BJ (cell line): ENCODE measurements at places on chromosomes 2 and 18.

- DNase-seq, result no peak
These were observed 447.1 kb upstream of the MMADHC start for GRCh38 chr2:150034665-150035064.

GRCh38 chr18:21083017-21083416, 28.6 kb downstream of the ROCK1 start:
- no peak for DNase-seq

- DNase-seq, result no peak
These were observed 1.0 kb upstream of the ESPNL start for GRCh38 chr2:238098901-238099713.

- DNase-seq, result no peak
These were observed 28.8 kb downstream of the PKDCC start for GRCh38 chr2:42076357-42077225.

GRCh38 chr2:124668161-124668560, 643.1 kb downstream of the CNTNAP5 start:
- DNase-seq, result no peak

DNA sequence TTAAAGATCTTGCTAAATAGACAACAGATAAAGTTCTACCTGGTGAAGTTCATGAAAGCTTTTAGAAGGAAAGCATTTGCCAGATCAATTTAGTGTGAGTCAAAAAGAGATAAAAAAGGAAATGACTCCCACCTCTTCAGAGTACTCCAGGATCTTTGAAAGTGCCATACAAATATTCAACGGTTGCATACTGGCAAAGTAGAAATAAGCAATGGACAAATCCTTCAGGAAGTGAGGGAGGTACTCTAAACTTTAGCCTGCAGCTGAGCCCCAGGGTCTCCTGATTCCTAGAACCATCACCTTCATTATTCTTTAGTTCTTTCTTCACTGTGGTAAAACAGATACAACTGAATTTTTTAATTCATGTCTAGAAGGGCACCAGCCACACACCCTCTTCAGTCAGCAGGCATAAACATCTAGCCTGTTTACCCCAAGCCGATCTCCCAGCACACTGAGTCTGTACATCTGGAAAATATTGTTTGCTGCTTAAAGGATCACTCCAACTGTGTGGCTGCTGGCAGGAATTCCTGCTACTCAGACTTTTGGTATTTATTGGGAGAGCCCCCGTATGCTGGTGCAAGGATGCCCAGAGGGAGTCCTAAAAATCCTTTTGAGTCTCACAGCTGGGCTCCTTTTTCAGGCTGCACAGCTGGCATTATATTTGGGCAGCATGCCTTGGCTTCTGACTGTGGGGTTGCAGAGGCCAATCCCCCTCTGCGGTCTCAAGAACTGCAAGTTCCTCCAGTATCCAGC, 72.3 kb upstream of the SESTD1 start:
- DNase-seq, result peak; percentile 50

GRCh38 chr18:58848685-58849084, 16.0 kb upstream of the ZNF532 start:
- no peak for DNase-seq

GRCh38 chr18:73785300-73785699, 362.3 kb downstream of the FBXO15 start:
- no peak for DNase-seq

- DNase-seq, result peak; percentile 11
These were observed 337.6 kb upstream of the FIGN start for GRCh38 chr2:164073101-164074074.

GRCh38 chr2:219496825-219497494, 1.7 kb upstream of the GMPPA start:
- DNase-seq, result no peak

DNA sequence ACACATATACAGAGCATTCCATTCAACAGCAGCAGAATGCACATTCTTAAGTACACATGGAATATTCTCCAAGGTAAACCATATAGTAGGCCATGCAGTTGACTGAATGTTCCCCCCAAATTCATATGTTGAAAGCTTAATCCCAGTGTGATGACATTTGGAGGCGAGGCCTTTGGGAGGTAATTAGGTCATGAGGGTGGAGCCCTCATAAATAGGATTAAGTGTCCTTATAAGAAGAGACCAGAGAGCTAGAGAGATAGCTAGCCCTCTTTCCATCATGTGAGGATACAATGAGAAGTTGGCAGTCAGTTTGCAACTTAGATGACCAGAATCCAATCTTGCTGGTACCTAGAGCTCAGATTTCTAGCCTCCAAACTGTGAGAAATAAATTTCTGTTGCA, 27.6 kb downstream of the TMEM185B start:
- no peak for DNase-seq

GRCh38 chr2:113977660-113978523, 88.0 kb downstream of the ACTR3 start:
- no peak for DNase-seq

GRCh38 chr18:33532978-33533377, 45.0 kb upstream of the ASXL3 start:
- DNase-seq, result no peak

DNA sequence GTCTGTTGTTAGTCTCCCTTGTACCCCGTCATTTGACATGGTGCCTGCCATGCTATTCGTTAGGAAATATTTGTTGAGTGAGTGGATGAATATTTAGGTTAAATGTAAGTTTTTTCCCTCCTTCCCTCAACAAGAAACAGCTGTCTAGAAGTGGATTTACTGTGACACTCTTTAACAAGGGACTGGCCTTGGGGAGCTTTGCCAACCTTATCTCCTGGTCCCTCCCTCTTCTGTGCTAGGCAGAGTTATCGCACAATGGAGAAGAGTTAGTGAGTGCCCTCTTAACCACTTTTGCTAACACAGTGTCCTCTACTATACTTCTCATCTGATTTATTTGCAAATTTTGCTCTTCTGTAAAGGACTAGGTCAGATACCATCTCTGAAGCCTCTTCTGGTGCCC, 61.2 kb downstream of the DIS3L2 start:
- DNase-seq, result no peak

DNA sequence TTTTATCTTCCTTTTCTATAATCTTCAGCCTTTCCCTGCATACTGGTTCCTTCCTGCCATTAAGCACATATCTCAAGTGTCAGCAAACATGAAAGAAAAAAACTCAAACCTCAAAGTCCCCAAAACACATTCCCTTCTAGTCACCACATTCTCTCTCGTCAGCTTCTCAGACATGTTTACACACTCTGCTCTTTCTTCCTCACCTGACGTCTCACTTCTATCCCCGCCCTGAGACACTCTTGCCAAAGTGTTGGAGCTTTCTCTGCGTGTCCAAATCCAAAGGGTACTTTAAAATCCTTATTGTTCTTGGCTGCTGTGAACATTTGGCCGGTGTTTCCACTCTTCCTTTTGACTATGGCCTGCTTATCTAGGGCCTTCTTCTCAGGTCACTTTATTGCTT, 47.9 kb downstream of the SOX11 start:
- DNase-seq, result no peak

GRCh38 chr2:148108385-148108784, 87.5 kb downstream of the MBD5 start:
- no peak for DNase-seq

DNA sequence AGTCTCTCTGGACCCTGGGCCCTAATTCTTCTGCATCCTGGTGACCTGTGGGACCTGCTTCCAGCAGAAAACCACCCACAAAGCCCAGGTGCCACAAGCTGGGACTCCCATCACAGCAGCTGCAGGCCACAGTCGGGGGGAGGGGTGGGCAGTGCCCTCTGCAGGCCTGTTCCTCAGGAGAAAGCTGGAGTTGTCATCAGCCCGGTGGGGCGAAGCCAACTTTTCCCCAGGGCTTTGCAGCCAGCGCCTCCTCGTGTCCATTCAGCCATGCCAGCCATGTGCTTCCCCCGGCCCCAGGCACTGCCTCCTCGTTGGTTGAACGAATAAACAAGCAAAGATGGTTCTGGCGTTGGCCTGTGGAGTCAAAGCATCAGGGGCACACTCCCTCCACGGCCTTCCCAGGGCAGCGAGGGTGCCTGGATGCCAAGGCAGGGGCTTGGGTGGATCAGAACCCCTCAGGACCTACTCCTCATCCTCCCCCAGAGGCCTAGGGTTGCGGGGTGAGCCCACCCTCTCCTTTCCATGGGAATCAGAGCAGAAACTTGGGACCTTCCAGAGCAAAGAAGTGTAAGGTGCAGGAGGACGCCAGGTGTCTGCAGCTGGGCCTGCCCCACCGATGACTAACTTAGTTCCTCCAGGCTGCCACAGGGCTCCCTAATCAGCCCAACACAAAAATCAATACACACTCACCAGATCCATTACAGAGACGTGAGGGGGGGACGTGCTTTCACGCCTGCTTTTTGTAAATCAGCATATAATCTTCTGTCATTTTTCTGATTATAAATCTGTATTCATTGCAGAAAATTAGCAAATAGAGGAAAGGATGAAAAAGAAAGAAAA, 75.7 kb upstream of the RAB6C start:
- no peak for DNase-seq

DNA sequence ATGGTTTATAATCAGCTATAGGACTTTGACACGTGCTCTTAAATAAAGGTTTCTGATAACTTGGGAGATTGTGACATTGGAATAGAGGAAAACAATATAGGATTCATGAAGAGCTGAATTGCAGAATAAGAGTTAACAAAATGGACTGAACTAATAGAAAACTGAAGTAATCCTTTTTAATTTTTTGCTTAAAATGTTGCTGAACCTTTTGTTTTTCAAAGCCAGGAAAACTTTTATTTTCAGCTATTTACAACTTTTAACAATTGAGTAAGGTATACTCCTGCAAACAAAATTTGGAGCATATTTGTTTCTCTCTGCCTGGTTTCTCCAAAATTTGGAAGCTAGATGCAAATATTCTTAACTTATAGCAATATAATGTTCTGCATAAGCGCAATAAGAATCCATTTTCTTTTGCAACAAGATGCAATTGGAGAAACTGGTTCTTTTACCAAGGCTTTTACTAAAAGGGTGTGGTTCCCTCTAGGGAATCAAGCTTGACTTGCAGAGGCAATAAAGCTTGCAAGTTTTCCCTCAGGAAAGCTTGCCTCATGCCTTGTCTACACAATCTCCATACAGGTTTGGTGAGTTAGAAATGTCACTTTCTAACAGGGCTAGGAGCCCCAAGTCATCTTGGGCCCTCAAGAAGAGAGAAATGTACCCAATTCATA, 10.3 kb upstream of the PDK1 start:
- DNase-seq, result no peak

- DNase-seq, result no peak
These were observed 117.8 kb downstream of the PID1 start for GRCh38 chr2:229153267-229153666.

DNA sequence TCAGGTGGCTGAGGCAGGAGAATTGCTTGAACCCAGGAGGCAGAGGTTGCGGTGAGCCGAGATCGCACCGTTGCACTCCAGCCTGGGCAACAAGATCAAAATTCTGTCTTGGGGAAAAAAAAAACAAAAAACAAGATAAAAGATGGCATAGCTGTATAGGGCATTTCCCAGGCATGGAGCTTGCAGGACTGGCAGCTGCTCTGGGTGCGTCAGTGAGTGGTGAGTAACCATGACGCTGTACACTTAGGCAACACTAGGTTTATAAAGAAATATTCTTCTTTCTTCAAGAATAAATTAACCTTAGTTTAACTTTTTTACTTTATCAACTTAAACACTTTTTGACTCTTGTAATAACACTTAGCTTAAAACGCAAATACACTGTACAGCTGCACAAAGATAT, 15.4 kb downstream of the TGOLN2 start:
- no peak for DNase-seq

- DNase-seq, result no peak
These were observed 3.8 kb upstream of the ANKRD23 start for GRCh38 chr2:96847586-96847985.

DNA sequence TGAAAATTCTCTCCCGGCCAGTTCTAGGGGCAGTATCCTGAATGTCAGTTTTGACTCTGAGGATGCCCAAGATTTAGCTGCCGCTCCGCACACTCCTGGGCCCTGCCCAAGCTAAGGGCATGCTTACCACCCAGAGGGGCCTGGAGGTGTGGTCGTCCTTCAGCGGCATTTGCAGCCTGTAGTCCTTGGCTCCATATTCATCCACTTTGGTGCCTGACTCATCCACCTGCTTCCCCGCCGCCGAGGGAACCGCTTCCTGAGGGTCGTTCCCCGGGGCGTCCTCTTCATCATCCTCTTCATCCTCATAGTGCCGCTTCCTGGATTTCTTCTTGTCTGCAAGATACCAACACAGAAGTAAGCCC, 577 bp downstream of the ERCC3 start:
- DNase-seq, result no peak

DNA sequence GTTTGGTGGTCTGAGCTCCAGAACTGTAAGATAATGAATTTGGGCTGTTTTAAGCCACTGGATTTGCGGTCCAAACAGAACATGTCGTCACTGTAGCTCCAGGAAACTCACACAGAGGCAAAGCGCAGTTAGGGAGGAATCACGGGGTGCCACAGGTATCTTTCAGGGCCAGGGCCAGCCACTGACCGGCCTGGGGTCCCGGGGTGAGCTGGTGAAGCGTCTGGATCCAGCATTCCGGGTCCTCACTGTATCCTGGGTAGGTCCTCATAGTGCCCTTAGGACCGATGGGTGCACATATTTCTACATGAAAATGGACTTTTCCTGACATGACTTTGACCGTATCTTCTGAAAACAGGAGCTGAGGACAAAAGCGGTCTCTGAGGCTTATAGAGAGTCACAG, 196.0 kb upstream of the HDAC4 start:
- DNase-seq, result no peak

DNA sequence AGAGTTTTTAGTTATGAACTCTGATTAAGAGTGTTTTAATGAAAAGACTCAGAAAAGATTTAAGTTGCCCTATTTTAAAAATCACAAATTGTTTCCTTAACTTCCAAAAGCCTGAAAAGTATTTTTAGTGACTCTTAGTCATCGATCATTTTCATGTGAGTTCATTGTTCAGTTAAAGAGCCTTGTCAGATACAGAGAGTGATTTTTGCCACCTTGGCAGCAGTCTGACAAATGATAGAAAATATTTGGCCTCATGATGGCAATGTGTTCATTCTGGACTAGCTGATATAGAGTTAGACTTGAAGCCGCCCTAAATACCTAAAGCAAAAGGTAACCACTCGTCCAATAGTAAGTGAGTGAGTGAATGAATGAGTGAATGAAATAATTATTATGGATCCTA, 225.8 kb downstream of the CPS1 start:
- no peak for DNase-seq

- no peak for DNase-seq
These were observed 7.2 kb downstream of the SLC30A6 start for GRCh38 chr2:32172870-32173269.

GRCh38 chr2:16960579-16960978, 294.9 kb upstream of the CYRIA start:
- no peak for DNase-seq
